ENCODE measurements at places on chromosomes 5 and 9.

DNA sequence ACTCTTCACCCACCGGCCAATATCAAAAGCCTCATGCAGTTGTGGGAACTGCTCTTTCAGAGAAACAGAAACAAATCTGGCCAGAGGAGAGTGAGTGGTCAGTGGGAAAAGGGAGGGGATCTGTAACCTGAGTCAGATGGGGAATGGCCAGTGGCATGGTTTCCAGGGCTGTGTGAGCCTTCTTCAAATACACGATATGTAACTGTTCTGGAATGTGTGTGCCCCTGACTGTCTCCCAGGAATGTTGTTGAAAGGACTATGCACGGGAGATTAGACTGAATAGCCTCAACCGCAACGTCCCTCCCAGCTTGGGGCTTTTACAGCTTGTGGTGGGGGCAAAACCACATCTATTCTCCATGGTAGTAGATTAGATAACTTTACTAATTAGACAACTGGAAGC lies 60.8 kb downstream of the SH3TC2 start:
- DNase-seq, result no peak

- no peak for DNase-seq
These were observed 79.8 kb upstream of the MELK start for GRCh38 chr9:36492865-36493264.

DNA sequence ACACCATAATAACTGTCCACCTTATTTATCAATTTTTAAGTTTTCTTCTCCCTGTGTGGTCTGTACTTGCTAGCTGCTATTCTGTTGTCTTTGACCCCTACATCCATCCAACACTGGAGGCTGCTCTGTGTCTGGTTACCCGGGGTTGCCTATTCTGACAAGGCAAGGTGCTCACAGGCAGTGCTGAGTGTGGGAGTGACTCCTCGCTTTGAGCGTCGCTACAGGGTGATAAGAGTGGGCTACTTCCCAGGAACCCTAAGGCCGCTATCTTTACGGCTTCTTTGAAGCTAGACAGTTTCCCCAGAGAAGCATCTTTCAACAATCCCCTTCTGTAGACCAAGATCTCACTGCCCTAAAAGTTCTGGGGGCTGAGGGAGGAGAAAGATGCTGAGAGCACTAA lies 35.3 kb downstream of the NSUN2 start:
- DNase-seq, result no peak

- no peak for DNase-seq
These were observed 2.8 kb downstream of the ASB6 start for GRCh38 chr9:129639034-129639630.

GRCh38 chr9:124377551-124378406 lies 37.5 kb downstream of the PSMB7 start:
- DNase-seq, result no peak

DNA sequence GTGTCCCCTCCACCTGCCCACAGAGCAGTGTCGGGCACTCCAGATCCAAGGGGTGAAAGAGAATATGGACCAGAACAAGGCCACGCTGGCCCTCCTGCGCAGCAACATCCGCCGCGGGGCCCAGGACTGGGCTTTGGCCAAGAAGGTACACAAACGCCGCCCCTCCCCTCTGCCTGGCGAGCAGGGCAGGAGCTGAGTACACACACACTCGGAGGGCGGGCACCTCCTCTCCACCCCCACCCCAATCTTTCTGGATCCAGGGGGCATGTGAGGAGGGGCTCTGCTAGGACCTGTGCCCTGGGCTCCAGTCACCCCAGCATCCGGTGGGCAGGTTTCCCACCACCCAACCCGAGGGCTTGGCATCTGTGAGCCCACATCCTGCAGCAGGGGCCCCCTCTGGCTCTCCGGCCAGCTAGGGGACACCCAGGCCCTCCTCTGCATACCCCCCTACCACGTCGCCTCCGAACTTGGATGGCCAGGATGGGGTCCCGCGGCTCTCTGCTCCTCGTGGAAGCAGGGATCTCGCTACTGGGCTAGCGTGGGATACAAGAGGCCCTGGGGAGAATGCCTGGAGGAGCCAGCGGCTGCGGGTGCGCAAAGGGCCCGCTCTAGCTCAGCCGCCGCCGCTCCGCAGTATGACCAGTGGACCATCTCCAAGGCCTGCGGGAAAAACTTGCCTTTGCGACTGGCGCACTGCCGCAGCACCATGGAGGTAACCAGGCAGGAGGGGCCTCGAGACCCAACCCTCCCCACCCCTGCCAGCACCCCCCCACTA lies 3.1 kb downstream of the CCDC183 start:
- DNase-seq, result no peak

DNA sequence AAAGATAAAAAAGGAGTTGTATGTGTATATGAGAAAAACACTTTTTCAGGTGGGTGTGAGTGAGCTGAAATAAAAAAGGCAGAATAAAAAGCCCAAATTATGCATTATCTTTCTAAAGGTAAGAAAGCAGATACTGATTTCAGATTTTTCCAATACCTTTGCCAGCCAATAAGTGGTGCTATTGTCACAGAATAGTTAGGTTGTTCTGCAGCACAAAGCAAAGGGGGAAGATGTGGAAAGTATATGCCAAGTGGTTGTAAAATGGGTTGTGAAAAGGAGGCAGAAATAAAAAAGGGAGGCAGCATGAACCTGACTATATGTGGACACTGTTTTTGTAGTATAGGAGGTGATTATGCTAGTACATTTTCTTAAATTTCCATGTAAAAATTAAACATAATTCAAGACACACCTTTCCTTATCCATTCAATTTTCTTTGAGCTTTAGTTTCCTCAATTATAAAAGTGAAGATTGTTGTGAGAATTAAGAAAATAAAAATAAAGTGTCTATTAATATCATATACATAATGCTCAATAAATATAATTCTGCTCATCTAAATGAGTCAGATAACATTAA lies 106.7 kb downstream of the SMIM15 start:
- DNase-seq, result no peak

DNA sequence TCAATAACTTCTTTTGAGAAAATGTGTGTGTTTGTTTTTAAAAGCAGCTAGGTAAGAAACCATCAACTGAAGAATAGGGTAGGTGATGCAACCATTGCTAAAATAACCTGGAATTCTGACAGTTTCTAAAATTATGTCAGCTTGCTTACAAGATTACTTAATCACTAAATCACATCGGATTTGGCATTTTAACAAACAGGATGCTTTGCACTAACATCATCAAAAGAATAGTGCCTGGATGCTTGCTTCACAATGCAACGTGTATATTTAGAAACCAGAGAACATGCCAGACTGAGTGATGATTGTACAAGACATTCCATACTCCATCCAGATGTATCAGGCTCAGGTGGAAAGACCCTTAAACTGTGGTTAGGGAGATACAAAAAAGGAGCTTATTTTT lies 43.9 kb downstream of the PAM start:
- DNase-seq, result no peak

GRCh38 chr9:7346144-7346543 lies 453.4 kb downstream of the DMAC1 start:
- DNase-seq, result no peak

DNA sequence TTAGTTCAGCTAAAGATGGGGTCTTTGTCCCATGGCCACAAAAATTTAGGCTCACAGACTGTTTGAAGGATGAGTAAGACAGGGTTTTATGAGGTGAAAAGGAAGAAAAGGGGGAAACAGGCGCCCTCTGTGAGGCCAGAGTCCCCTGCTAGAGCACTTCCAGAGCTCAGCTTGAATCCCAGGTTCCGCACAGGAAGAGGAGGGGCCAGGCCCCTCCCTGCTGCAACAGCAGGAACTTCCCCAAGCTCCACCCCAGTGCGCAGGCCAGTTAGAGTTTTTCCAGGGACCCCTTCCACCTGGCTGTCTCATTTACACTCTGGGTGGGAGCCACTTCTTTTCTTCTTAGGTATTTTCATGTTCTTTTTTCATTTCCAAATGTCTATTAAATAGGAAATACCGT lies 480.8 kb downstream of the PSAT1 start:
- no peak for DNase-seq

GRCh38 chr9:127035423-127035822 lies 87.0 kb downstream of the ANGPTL2 start:
- no peak for DNase-seq

- no peak for DNase-seq
These were observed 128.8 kb upstream of the MAP3K1 start for GRCh38 chr5:56686337-56687195.

DNA sequence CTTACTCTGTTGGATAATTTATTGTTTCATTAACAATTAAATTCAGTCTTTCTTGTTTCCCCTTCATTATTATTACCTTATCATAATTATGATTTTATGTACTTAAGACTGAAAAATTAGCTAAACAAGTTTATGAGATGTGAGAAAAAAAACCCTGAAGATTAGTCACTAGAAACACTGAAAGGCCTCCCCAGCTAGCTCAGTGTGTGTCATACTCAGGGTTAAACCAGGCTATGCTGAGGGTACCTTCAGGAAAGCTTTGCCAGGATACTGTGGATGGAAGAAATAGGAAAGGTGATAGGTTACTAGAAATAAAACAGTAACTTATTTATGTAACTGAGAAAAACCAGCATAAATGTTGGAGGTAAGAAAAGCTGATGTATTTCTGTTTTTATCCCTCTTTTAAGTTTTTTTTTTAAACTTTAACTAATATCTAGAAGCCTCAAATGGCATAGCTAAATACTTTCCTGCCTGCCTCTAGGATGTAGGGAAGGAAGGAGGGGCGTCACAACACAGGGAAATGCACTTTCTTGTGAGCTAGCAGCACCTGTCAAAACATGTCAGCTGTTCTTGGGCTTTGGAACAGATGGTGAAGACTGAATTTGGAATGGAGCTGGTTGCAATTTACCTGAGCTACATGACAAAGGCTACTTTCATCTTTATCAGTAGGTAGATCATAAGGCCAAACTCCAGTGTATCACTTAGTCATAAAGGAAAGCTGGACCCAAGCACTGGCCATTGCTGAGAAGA lies 24.2 kb downstream of the NMRK1 start:
- no peak for DNase-seq

DNA sequence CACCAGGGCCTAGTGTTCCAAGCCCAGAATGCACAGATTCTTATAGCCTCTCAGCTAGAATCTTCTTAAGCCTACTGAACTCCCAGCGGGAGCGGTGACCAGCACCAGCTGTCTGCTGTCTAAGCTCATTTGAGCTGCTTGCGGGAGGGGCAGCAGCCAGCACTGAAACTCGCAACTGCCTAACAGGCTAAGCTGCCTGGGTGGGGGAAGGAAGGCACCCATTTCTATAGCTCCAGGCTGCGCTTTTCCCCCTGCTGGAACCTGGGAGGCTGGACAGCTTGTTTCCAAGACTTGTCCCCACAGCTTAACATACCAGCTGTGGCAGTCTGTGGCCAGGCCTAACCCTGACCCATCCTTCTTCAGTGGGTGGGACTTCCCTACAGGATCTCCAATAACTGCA lies 512.9 kb downstream of the EFNA5 start:
- no peak for DNase-seq

- DNase-seq, result no peak
These were observed 19.2 kb downstream of the SLC23A1 start for GRCh38 chr5:139363937-139364336.

DNA sequence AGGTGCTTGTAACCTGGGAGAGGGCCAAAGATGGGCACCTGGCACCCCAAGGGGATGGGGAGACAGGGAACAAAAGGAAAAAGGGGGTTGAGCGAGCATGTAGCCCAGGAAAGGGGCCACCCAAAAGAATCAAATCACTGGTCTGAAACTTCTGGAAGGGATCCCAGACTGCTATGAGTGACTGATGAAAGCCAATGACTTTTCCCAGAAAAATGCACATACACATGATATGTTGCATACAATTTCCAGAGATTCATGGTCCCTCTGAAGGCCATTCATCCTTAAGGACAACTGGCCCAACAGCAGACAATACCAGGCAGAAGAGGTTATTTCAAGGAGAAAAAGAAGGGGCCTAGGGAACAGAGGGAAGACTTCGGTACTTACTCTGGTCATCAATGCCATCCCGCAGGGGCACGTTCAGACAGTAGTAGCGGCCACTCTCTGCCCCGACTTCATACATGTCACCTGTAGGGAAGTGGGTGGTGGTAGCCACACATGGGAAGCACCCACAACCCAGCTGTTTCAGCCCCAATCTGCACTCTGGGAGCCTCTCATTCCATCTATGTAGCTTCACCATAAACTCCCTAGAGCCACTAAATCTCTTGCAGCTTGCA lies 8.4 kb downstream of the HDAC3 start:
- no peak for DNase-seq

- DNase-seq, result no peak
These were observed 135.0 kb downstream of the HSD17B3 start for GRCh38 chr9:96167011-96167410.

DNA sequence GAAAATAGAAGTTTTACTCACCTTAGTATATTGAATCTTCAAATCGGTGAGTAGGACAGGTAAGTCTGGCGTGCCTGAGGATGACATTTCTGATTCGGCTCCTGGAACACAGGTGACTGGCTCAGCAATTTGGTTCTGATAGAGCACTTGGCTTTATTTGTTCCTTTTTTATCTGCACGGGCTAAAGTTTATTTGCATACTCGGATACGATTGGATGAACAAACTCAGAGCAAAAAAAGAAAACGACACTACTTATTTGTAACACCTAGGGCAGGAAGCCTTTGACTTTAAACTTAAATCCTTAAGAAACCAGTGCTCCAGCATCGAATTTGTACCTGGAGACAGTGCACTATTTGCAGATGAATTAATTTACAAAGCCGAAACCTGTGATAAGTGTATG lies at the start of gene ALDH1A1:
Gene ALDH1A1, minus strand, starts transcription at position 140 of the 400 bp plus-strand sequence. Its CDS starts 53 bp downstream, at position 87.
- no peak for DNase-seq

- no peak for DNase-seq
These were observed 13.4 kb downstream of the PWWP2A start for GRCh38 chr5:160105686-160106360.

DNA sequence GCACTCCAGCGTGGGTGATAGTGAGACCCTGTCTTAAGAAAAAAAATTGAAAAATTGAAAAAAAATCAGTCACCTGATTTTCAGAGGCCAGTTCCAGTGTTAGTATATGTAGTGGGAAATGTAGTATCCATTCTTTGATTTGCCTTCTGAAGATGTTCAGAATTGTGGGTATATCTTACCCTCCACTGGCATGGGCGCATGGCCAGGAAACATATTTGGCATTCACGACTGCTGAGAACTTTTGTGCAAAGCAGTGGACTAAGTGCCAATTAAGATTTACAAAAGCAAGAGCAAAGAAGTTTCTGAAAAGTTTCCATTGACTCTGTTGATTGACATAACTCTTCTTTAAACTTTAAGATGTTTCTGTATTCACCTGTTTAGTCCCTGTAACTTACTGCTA lies 2.4 kb downstream of the CAVIN4 start:
- DNase-seq, result no peak

DNA sequence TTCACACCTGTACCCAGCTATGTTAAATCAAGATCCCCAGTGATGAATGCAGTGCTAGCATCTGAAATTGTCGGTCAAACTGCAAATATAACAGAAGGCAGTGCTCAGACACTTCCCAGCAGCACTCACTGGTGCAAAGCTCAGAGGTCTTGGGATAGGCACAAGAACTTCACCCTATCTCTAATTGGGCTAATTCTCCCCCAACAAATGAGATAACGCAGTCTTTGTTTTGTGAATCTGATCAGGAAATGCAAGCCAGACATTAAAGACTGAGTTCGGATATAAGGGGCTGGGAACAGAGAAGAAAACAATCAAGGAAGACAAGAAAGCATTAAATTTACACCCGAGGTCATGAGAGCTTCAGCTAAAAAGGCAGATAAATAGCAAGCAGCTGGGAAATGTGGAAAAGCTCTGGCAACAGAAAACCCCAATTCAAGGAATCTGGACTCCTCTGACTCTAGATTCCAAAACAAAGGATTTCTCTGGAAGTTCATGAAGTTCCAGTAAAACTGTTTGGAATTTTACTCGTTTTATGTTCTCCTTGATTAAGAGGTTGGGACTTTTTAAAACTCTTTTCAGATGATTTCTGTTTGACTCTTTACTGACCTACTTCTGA lies 65.1 kb downstream of the GNA14 start:
- DNase-seq, result no peak
